Muscle of arm (tissue), 14 donors: ENCODE measurements at places on chromosomes 3 and 15. TPM values are rescaled to one million over a fixed set of nuclear protein-coding genes. Genes with fewer than 3 reads are reported as not detected.

The HESX1 gene
- polyA plus RNA-seq, result 3.1 TPM

The NOX5 gene
- polyA plus RNA-seq, result 0.56 TPM

- DNase-seq, result no peak
Observed at GRCh38 chr3:195003006-195003892, 267.7 kb downstream of the XXYLT1 start.

DNA sequence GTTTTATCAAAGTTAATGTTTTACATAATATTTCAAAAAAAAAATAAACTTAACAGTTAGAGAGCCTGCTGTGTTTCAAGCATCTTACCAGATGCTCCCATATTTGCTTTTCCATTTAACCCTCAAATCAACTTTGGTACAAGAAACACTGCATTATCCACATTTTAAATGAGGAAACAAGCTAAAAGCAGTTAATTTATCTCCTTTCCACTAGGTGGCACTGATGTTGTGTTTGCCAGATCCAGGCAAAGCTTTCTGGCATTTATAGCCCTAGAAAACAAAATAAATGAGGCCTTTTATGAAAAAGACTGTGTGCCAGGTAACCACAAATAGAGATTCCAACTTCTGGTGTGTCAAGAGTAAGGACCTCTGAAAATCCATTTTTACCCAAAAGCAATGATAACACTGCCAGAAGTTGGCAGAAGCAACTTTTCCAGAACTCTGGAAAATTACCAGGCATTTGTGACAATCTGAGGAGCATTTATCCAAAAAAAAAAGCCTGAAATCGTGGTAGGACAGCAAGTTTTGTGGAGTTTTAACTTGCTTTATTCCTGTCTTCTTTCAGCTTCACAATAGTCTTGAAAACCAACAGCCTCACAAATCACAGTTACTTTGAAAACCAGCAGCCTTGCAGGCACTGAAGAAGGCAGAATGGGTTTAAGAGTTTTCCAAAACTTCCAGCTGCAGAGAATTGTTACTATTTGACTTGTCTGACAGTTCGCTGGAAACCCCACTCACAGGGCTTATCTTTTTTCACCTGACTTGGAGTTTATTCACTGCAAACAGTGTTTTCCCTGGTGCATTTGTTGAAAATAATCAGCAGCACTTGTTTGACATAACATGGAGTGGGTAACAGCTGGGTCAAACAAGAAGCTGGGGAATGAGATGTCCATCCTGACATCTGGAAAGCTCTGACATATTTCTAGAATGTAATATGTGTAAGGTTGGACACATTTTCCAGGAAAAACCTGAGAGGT, 9.2 kb downstream of the FAM162A start:
- no peak for DNase-seq

GRCh38 chr3:108021533-108021932, 69.3 kb downstream of the CD47 start:
- DNase-seq, result no peak
